ENCODE measurements at places on chromosomes 1 and 21.

DNA sequence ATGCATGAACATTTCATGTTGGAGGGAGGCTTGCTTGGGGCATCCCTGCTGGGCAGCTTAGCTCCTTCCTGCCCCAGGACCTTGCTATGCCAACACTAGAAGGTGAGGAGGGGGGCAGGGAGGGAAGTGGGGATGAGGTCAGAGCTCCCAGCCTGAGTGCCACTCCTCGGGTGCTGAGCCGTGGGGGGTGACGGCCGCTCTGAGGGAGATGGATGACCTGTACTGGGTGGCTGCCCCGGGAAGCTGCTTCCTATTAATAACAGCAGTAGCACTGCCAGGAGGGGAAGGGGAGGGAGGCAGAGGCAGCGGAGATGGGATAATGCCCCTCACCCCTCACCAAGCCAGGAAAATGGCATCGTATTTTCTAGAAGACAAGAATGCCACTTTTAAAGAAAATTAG, 60.6 kb downstream of the UBIAD1 start:
- no peak for DNase-seq

GRCh38 chr1:185520188-185520920, 203.3 kb upstream of the IVNS1ABP start:
- no peak for DNase-seq

DNA sequence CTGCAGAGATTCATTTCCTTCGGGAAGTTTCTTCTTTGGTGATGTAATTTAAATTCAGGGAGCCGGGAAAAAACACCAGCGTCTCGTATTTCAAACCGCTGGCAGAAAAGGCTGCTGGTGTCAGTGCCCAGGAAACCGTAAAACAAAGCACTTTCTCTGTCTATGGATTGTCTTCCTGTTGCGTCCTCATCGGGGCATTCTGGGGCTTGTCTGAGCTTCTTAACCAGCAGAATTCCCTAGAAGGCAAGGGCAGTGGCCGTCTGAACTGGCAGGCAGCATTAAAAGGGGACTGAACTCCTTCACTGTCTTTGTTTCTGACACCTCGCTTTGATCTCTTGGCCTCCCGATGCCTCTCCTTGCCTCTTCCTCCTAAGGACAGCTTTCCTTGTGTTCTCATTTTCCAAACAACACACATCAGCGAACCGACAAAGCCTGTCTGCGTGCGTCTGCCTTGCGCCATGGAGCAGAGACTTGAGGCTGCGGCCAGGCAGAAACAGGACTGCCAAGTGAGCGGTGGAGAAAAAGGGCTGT, 391.6 kb upstream of the VAMP3 start:
- DNase-seq: no peak

GRCh38 chr1:87872692-87873091, 544.0 kb downstream of the LMO4 start:
- no peak for DNase-seq

- DNase-seq: no peak
Measured at GRCh38 chr1:110328274-110328673, 10.9 kb upstream of the RBM15 start.

DNA sequence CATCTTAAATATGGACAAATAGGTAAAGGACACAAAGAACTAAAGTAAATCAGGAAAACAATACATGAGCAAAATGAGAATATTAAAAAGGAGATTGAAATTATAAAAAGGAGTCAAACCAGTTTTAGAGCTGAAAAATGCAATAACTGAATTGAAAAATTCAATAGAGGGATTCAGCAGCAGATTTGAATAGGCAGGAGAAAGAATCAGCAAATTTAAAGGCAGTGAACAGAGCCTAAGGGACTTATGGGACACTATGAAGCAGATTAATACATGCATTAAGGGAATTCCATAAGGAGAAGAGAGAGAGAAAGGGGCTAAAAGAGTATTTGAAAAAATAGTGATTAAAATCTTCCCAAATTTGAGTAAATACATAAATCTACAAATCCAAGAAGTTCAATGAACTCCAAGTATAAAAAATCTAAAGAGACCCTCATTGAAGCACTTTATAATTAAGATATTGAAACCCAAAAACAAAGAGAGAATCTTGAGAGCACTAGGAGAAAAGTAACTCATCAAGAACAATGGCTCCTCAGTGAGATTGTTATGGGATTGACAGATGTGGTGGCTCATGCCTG, 2.9 kb downstream of the CFAP107 start:
- DNase-seq: no peak

DNA sequence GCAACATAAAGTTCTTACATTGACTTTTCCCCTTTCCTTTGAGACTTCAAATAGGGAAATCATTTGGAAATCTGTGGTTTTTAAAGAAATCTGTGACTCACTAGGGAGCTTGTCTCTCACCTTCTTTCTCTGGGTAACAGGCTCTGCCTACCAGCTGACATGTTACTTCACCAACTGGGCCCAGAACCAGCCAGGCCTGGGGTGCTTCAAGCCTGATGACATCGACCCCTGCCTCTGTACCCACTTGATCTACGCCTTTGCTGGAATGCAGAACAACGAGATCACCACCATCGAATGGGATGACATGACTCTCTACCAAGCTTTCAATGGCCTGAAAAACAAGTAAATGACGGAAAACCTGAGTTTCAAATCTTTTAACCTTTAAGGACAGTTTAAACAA, 9.2 kb upstream of the CHIA start:
- no peak for DNase-seq

Data from posterior cingulate gyrus (tissue), 11 donors.